Activated CD8-positive, alpha-beta memory T cell treated with anti-CD3 and anti-CD28 coated beads, Interleukin-2, amount 50 U/mL, for 4 hours (primary cell): ENCODE measurements at places on chromosomes 1 and 21.

GRCh38 chr1:167708940-167709389 is 12.8 kb upstream of the MPZL1 start:
- no peak for DNase-seq

DNA sequence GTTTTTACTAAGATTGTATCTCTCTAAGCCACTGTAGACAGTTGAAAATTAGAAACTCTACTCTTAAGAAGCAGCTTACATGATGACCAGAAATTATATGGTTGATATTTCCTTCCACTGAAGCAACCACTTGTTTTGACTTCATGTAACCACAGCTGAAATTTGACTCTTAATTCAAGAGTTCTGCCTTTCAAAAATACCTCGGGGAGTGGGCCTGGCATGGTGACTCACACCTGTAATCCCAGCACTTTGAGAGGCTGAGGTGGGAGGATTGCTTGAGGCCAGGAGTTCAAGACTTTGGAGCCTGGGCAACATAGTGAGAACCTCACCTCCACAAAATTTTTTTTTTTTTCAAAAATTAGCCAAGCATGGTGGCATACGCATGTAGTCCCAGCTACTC is 4.3 kb downstream of the AMPD1 start:
- DNase-seq, result no peak

GRCh38 chr1:66300972-66301451 is 232.9 kb upstream of the SGIP1 start:
- peak; percentile 17 for DNase-seq

DNA sequence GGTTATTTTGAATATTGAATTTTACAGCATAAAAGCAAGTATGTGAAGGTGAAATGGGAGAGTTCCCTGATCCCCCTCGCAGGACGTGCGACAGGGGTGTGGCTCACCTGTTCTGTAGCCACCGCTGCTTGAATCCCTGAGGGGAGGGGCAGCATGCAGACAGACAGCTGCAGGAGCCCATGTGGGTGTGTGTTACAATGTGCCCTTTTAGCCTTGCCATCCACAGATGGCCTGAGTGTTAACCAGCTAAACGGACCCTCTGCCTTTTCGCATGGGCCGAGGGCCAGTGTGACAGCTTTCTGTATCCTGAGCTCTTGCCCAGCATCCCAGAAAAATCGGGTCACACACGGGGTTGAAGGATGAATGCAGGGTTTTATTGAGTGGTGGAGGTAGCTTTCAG is 43.3 kb downstream of the JAM2 start:
- DNase-seq, result no peak

GRCh38 chr1:84006591-84006990 is 7.7 kb upstream of the TTLL7 start:
- DNase-seq, result no peak

- DNase-seq, result no peak
Measured at GRCh38 chr21:15121097-15121654, 56.4 kb upstream of the NRIP1 start.

DNA sequence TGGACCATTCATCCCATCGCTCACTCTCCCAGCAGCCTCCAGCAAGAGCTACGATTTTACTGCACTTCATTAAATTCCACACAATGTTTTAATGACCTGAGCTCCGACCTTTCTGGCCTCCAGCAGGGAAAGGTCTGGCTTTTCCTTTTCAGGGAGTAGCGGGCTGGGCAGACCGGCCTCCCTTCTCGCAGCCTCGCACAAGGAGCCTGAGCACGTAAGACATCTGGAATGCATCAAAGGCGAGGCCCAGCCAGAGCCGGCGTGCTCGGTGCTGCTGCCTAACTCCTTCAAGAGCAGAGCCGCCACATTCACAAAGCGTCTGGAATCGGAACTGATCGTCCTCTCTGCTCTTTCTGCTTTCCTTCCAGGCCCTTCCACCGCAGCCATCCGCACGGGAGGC is 32.5 kb upstream of the FHAD1 start:
- DNase-seq, result no peak

- no peak for DNase-seq
Measured at GRCh38 chr1:28111157-28111556, 22.7 kb upstream of the EYA3 start.

DNA sequence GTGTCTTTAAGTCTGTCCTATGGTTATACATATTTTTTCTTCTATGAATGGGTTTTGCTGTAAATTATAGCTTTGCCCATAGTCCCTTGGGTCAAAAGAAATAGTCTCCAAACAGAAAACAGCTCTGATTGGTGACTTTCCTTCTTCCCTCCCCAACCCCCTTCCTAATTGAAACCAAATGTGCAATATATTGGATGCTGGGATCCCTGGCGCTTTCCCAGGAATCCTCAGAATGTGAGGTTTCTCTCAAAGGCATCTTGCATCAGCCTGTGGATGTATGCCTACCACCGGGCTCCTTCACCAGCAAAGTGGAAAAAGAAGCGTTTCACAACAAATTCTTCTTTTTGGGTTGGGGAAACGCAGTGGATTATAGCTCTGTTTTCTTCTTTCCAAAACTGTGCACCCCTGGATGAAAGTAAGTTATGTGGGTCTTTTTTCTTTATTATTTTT is at the start of gene DDR2:
Gene DDR2, plus strand, starts transcription at position 248 of the 450 bp plus-strand sequence. CDS start 86,600 bp downstream, outside the sequence.
- no peak for DNase-seq

DNA sequence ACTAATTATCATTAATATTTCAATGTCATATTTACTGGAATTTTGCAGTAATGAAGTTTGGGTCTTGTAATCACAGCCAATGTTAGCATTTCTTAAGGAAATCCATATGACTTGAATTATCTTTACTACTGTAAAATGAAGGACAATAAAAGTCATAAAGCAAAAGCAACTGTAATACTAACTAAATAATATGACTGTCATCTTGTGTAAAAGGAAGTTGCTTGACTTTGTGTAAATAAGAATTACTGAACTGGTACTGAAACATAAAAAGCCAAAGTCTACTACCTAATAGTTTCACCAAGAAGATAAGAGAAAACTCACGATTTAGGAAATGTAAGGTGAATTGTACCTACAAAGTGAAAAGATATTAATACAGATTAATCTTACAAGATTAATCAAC is 57.5 kb downstream of the ATP6V1G3 start:
- no peak for DNase-seq

DNA sequence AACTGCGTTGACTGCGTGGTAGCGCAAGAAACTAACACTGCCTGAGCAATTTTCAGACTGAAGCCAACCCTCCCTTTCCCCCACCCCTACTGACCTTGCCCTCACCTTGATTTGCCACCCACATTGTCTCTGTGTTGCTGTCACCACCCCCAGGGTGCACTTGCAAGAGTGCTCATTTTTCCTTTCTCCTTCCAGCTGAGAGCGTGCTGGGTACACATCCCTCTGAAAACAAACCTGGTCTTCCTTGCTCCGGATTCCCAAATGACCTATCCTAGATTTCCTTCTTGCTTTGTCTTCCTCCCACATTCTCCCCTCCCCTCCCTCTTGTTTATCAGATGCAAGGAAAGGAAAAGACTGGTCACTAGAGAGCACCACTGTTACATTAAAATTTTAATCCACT is 24.2 kb downstream of the MPZ start:
- DNase-seq, result no peak

GRCh38 chr1:227731241-227731677 is 3.8 kb downstream of the JMJD4 start:
- DNase-seq, result no peak

DNA sequence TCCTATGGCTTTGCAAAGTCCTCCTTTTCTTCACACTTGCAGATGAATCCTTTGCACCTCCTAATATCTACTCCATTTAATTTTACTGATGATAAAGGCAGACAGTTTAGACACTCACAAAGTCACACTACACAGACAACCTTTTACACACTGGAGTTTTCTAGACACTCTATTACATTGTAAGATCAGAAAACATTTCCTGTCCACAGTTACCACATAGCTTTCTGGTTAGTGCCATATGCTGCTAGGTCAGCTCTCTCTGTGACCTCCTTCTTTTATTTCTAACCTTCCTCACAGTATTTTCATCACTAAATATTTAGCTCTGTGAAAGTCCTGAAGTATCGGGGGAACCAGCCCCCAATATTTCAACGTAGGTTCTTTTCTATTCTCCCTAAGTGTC is 5.1 kb downstream of the SH2D1B start:
- no peak for DNase-seq
